ENCODE measurements at places on chromosomes 4 and X.

DNA sequence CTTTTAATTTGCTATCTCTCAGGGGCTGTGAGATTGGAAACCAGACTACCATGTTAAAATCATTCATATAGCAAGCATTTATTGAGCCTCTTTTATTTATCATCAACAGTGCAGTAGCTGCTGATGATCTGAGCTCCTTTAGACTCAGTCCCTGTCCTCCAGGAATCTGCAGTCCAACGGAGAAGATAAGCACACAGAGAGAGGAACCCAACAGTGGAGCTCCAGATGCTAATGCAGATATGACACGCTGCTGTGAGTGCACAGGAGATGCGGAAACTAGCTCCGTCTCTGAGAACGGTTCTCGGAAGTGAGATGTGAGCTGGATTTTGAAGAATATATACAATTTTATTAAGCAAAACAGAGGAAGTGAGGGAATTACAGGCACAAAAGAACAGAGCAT is 35.4 kb downstream of the DCHS2 start:
- DNase-seq, result no peak

DNA sequence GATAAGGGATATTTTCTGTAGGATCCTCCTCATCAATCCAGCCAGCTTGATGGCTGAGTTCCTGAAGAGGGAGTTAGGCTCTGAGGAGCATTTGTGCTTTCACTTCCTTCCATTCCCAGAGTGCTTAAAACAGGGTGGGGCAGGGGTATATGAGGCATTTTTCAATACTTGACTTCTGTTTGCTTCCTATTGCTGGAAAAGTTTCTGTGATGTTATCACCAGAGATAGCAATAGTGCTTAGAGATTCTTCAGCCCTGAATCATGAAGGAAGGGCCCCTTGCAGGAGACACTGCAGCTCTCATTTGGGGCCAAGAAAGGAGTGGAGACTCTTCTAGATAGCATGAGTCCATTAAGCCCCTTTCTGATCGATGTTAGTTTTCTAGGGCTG is 166.7 kb upstream of the RPS6KA3 start:
- DNase-seq, result no peak

DNA sequence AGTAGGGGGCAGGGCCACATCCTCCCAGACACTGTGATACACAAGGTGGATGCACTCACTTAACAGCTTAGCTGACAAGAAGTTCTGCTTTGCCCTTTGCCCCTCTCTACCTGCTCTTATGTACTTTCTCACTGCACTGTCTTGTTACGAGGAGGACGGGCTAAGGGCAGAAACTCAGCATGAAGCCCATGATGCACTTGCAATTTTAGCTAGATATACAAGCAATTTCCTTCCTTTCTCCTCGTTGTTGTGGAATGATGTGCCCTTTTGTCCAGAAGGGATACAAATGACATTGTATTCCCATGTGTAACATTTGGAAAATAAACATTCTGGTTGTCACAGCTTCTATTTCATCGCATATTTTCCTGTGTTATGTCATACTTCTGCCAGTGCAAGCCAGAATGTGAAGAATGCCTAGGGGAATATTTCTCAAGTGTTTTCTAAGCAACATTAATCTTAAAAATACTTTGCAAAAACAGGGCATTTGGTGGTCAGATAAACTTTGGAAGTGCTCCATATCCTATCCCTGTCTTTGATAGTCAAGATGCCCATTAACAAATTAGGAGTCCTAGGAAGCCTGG is 47.2 kb downstream of the MAOA start:
- DNase-seq, result no peak

DNA sequence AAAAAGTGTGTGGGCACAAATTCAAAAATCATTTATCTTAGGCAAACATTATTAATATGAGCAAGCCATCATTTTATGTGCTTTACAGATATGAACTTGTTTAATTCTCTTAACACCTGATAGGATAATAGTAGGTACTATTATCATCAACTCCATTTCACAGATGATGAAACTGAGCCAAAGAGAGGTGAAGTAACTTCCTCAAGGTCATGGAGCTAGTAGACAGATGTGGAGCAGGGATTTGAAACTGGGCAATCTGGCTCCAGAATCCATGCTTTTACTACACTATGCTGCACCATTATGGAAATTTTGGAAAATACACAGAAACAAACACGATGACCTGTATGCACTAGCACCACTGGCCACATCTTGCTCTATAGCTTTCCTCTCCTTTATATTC is 1.0 kb upstream of the PIN4 start:
- DNase-seq, result no peak

- no peak for DNase-seq
These were observed 19.6 kb downstream of the MND1 start for GRCh38 chr4:153364061-153364460.

- no peak for DNase-seq
These were observed 106.1 kb upstream of the PSAPL1 start for GRCh38 chr4:7540654-7541413.

GRCh38 chrX:42602566-42602965 is 175.4 kb downstream of the PPP1R2C start:
- DNase-seq, result no peak

- peak; percentile 21 for DNase-seq
These were observed 153.8 kb upstream of the AGA start for GRCh38 chr4:177596035-177596434.

DNA sequence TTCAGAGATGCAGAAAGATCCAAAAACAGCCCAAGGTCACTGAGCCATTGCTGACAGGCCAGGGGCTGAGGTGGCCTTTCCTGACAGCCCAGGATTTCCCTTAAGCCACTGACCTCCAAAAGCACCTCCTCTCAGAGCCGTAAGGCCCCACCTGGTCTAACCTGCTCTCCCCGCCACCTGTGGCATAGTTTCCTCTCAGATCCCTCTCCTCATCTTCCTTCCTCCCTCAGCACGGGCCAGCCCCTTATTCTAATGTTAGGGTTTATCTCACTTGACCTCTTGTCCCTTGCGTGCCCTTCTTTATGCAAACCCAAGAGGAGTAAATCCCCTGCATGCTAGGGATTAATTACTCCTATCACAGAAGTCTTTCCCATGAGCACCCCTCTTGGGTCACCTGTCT is 113.0 kb downstream of the RBM47 start:
- no peak for DNase-seq

- DNase-seq, result no peak
These were observed 63.6 kb downstream of the SMIM20 start for GRCh38 chr4:25977397-25978170.

DNA sequence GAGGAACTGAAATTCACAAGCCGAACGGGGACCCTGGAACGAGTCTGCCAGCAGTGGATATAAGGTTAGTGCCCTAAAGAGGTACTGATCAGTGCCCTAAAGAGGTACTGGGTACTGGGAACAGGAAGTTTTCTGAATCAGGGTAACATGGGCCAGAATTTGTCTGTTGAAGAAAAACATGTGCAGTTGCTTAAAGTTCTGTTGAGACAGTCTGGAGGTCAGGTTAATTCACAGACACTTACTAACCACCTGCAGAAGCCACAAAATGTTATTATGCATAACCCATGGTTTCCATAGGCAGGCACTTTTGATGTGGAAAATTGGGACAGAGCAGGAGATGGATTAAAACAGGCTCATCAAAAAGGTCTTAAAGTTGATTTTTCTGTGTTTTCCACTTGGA is 17.9 kb downstream of the SPIN2B start:
- DNase-seq, result no peak

- DNase-seq, result no peak
These were observed 168.4 kb upstream of the NRK start for GRCh38 chrX:105653891-105654290.

DNA sequence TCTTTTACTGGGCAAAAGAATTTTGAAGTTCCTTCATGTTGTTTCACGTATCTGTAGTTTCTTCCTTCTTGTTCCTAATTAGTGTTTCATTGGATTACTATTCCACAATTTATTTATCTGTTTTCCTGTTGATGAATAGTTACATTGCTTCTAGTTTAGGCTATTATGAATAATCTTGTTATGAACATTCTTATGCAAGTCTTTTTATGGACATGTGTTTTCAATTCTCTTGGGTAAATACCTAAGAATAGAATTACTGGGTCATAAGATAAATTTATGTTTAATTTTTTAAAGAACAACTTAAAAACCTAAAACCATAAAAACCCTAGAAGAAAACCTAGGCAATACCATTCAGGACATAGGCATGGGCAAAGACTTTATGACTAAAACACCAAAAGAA is 70.9 kb upstream of the RXFP1 start:
- DNase-seq, result no peak

DNA sequence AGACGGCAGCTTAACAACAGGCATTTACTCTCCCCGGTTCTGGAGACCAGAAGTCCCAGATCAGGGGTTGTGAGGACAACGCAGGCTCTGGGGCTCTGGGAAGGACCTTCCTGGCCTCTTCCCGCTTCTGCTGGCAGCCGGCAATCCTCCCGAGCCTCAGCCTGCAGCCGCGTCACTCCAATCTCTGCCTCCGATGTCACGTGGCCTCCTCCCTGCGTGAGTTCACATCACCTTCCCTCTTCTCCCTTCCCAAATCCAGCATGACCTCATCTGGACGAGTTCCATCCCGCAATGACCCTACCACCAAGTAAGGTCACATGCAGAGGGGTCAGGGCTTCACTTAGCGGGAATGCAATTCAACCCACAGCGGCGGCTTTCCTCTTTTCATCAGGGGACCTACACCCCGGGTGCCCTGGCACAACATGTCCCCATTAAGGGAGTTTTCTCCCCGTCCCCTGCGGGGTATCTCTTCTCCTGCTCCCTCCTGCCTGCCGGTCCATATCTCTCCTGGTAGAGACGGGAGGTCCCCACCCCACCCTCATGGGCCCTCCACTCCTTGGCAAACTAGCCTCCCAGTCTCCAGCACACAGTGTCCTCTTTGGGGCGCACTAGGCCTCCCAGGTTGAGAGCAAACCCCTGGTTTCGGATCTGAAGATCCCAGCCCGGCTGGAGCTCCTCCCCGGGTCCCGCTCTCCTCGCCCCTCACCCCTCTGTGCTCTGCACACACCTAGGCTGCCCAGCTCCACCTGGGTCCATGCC is 25.5 kb downstream of the ABLIM2 start:
- no peak for DNase-seq

DNA sequence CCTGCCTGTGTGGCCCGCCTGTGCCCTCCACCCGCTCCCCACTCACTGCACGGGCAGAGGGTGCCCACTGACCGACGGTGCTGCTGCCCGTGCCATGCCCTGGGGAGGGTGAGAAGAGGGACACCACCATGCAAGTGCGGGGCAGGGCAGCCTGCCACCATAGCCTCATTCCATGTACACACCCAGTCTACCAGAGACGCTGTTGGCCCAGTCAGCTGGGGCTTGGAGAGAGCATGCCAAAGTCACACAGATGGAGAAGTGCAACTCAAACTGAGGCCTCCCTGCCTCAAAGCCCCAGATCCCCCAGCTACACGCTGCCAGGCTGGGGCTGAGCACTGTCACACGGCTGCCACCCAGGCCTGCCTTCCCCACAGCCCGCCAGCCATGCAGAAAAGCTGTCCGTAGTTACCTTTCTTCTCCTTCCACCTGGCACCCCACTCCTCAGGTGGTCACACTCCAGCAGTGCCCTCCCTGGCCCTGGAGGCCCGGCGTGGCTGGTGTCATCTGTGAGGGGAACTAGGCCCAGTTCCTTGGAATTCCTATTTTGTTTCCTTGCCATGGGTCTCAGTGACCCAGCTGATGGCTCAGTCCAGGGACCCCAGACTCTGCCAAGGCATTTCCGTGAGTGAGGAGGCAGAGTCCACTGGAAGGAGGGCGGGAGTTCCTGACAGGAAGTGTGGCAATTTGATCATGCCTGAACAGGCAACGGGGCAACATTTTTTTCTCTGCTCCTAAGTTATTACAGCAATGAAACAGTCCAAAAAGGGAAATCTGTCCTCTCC is at the start of gene SLC2A9:
Gene SLC2A9 (minus strand): TSS at position 627 of the 782 bp plus-strand sequence. CDS start 68 bp downstream, at position 559.
- no peak for DNase-seq

DNA sequence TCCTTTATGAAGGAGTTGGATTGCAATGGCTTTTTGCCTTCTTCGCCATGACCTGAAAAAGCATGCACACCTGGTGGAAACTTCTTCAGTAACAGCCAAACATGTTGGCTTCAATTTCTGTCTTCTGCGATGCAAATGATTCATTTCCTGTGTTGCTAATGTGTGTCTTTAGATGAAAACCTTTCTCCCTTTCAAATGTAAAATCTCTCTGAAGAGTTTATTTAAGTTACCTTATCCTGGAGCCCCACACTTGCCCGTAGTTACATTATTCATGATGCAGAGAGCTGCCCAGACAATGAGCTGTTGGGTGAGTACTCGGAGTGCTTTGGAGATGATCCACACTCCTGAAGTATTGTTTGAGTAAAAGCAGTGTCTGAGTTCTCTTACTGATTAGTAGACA is 1100.9 kb downstream of the RPA4 start:
- no peak for DNase-seq
